ENCODE measurements at places on chromosomes 13 and 19.

DNA sequence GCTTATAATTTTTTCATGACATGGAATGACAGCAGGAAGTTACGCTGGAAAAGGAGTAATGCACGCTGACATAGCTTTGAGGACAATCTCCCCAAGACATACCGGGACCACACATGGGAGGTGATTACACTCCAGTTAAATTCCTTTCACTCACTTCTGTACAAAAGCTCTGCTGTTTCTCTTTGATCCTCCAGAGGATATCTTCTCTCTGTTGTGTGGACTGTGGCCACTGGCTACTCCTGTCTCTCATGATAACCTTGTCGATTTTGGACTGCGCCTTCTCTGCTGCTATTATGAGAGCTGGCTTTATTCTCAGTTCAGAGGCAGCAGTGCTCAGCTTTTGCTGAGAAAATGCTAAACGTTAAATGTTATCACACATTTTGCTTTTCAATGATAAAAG lies 464.6 kb downstream of the FGF9 start:
- no peak for DNase-seq

- DNase-seq: no peak
Measured at GRCh38 chr13:73767747-73768315, 366.4 kb downstream of the KLF12 start.

- DNase-seq: no peak
Measured at GRCh38 chr19:5148794-5149190, 179.9 kb downstream of the KDM4B start.

GRCh38 chr19:12752056-12752781 lies 628 bp downstream of the BEST2 start:
- no peak for DNase-seq

DNA sequence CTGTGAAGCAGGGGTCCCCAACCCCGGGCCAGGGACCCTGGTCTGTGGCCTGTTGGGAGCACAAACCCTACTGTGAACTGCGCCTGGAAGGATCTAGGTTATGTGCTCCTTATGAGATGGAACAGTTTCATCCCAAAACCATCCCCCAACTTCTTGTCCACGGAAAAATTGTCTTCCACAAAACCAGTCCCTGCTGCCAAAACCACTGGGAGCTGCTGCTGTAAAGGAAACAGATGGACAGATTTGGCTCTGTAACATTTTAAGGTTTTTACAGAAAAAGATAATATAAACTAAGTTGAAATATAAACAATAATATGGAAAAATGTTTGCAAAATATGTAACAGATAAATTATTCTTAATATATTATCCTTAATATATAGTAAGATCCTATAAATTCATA lies 73.7 kb downstream of the COG6 start:
- no peak for DNase-seq

GRCh38 chr13:76894401-76895110 lies 8.4 kb upstream of the KCTD12 start:
- no peak for DNase-seq

DNA sequence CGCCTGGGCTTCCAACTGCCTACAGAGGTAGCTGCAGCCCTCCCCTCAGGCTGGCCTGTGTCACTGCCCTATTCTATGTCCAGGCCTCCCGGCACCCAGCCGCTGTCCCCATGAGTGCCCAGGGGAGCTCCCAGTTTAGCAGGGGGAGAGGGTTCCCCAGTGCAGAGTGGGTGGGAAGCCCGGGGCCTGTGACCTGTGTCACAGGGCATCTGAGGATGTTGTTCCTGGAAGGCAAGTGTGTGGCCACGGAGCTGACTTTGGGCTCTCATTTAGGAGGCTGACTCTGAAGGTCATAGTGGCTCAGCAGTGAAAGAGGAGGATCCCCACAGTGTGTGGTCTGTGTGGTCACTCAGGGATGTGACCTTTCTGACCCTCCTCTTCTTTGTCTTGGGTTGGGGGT lies 25.1 kb downstream of the PPP1R37 start:
- DNase-seq: no peak

GRCh38 chr13:106796280-106797047 lies 228.5 kb upstream of the ARGLU1 start:
- no peak for DNase-seq

DNA sequence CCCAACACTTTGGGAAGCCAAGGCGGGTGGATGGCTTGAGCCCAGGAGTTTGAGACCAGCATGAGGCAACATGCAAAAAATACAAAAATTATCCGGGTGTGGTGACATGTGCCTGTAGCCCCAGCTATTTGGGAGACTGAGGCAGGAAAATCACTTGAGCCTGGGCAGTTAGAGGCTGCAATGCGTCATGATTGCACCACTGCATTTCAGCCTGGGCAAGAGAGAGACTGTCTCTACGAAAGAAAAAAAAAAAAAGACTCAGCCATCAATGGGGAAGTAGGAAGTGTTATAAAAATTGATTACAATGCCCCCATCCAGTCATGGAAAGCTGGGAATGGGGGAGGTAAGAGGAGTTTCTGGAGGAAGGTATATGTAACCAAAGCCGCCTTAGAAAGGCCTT lies 5.4 kb downstream of the TYK2 start:
- no peak for DNase-seq

GRCh38 chr13:52903320-52903719 lies 54.9 kb upstream of the PCDH8 start:
- DNase-seq: no peak

DNA sequence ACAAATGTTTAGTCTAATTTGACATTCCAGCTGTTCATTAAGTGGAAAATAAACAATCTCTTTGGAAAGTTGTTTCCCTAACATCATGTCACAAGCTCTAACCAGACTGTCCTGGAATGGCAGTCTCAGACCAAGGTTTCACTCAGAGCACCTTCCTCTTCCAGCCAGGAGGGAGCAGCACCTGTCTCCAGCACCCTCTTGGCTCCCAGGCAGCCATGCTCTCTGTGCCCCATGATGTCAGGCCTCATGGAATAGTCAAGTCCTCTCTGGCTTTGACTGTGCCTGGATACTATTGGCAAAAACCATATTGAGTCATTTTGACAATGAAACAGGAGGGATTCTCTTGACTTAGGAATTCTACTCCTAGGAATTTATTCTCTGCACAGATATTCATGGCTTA lies 171.4 kb downstream of the OXGR1 start:
- no peak for DNase-seq

DNA sequence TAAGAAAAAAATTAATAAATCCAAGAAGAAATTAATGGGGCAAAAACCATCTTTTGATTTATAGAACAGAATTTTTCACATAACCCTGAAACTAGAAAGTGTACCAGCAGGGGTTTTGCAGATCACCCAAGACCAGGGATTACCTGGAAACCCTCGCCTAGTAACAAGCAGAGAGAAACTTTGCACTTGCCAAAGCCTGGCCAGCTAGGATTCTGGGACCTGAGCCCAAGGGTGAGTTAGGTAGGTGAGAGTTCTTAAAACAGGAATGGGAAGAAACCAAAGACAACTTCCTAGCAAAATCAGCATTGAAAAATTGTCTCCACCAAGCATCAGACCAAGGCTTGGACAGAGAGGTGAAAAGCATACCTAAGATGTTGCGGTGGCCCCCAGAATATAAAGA lies 247.0 kb upstream of the NBEA start:
- no peak for DNase-seq

DNA sequence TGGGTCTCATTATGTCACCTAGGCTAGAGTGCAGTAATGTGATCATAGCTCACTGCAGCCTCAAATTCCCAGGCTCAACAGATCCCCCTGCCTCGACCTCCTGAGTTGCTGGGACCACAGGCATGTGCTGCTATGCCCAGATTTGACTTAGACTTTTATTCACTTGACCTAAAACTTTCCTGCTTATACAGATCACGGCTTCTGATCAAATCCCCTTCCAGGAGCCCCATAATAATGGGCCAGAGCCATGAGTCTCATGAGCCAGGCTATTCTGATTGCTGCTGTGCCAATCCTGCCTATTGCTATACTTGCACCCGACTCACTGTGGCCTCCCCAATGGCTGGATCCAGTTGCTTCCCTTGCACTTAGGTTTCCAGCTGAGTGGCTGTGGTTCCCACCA lies 42.0 kb downstream of the C1QTNF9 start:
- DNase-seq: no peak

DNA sequence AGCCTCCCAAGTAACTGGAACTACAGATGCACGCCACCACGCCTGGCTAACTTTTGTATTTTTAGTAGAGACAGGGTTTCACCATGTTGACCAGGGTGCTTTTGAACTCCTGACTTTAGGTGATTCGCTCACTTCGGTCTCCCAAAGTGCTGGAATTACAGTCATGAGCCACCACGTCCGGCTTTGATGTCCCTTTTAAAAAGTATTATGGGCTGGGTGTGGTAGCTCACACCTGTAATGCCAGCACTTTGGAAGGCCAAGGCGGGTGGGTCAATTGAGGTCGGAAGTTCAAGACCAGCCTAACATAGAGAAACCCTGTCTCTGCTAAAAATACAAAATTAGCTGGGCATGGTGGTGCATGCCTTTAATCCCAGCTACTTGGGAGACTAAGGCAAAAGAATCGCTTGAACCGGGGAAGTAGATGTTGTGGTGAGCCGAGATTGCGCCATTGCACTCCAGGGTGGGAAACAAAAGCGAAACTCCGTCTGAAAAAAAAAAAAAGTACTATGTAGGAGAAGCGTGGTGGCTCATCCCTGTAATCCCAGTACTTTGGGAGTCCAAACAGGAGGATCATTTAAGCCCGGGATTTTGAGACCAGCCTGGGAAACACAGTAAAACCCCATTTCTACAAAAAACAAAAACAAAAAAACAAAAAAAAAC lies 22.8 kb upstream of the ERVV-1 start:
- DNase-seq: no peak

- DNase-seq: no peak
Measured at GRCh38 chr19:18502638-18503294, 19.1 kb downstream of the ELL start.

DNA sequence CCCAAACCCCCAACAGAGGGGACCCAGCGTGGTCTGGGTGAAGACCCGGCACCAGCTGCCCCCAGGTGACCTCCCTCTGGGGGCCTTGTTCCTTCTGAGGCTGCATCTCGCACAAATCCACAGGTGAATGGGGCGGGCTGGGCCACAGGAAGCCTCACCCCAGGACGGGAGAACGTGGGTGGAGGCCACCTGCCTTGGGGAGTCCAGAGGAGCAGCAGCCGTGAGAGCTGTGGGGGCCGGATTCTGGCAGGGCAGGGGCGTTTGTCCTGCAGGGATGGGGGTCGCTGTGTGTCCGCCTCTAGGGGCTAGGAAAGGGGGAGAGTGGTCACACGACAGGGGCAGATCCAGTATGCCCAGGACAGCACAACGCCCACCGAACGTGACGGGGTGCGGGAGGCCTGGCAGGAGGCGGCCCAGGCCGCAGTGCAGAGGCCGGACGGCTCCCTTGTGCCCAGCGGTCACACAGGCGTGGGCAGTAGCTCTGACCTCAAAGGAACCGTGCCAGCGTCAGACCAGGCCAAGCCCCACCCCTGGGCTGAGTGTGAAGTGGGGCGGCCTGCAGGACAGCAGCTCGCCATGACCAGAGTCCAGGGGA lies 6.7 kb downstream of the POLR2E start:
- no peak for DNase-seq

DNA sequence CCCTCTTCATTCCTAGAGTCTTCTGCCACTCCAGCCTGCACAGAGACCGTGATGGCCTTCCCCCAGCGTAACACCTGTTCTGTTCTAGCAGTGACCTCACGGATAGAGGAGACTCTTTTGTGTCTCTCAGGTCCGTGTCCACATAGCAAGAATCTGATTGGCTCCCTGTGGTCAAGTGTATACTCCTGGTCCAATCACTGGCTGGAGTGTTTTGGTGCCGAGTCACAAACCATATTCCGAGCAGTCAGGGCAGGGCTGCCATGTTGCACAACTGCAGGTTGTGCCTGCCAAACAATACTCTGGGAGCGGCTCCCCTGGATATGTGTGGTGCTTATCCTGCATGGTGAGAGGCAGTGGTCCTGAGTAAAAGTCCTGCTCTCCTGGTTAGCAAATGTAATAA lies 402.4 kb downstream of the KCNRG start:
- no peak for DNase-seq

- no peak for DNase-seq
Measured at GRCh38 chr13:46773541-46773940, 23.4 kb downstream of the ESD start.

GRCh38 chr19:19489804-19490204 lies 25.5 kb downstream of the TSSK6 start:
- no peak for DNase-seq

DNA sequence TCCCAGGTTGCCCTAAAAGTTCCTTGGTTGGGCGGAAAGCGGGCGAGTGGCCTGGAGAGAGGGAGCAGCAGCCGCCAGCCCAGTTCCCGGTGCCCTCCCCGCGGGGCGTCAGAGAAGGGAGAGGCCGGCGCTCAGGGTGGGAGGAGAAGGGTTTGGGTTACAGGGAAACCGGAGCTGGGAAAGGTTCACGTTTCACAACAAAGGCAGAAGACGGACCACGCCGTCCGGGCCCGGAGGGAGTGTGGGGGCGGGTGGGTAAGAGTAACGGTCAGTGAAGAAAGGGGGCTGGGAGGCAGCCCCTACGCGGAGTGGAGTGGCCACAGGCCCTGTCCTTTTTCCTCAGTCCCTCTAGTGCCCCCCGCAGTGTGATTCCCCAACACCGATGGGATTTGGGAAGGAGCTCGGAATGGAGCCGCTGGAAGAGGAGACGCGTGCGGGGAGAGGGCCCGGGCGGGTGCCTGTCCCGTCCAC lies 1.6 kb downstream of the SIX5 start:
- DNase-seq: no peak

GRCh38 chr13:20378721-20379120 lies 146.6 kb upstream of the GJB6 start:
- DNase-seq: no peak

DNA sequence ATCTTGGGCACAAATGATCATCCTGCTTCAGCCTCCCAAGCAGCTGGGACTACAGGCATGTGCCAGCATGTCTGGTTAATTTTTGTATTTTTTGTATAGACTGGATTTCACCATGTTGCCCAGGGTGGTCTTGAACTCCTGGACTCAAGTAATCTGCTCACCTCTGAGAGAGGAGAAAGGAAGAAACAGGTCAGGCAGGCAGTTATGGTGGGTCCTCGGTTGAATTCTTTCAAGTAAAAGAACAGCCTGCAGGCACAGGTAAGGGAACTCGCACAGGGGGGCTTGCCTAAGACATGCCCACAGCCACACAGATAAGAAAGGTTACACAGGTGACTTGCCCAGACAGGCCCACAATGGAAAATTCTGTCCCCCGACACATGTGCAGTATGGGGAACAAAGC lies 34.8 kb upstream of the CYSLTR2 start:
- no peak for DNase-seq

DNA sequence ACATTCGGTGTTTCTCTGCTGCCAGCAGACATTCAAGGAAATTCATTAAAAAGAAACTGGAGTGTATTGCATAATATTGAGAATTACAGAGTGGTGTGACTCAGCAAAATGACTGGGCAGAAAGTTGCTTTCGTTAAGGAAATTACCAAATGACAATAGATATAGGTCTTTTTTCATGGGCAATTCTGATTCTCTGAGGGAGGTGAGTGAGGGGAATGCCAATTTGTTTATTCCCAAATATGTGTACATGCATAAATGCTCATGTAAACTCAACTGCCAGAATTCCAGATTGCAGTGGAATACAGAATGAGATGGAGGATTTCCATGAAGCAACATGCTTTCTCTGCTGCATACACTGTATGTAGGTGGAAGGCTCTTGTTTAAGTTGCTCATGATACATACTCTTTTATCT lies 1730.1 kb downstream of the SLITRK5 start:
- no peak for DNase-seq

- DNase-seq: no peak
Measured at GRCh38 chr19:49133621-49134454, 14.5 kb downstream of the PPFIA3 start.

Data from activated T-cell treated with anti-CD3 and anti-CD28 coated beads for 24 hours (primary cell).